ENCODE measurements at places on chromosomes 4 and X.

DNA sequence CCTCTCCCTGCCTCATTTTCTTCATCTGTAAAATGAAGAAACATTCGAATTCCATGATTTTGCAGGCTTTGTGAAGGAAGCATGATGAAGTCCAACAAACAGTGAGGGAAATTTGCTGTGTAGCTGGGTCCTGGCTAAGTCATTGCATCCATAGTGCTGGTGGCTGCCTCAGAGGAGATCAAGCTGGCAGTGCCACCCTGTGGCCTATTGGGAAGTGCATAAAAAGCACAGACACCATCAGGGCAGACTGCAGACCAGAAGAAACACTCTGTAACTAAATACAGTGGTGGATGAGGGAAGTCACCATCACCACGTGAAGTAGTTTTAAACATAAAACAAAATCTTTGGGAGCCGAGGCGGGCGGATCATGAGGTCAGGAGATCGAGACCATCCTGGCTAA lies 40.7 kb upstream of the DDX3X start:
- no peak for DNase-seq

GRCh38 chr4:138158746-138159297 lies 83.3 kb downstream of the SLC7A11 start:
- DNase-seq = no peak

DNA sequence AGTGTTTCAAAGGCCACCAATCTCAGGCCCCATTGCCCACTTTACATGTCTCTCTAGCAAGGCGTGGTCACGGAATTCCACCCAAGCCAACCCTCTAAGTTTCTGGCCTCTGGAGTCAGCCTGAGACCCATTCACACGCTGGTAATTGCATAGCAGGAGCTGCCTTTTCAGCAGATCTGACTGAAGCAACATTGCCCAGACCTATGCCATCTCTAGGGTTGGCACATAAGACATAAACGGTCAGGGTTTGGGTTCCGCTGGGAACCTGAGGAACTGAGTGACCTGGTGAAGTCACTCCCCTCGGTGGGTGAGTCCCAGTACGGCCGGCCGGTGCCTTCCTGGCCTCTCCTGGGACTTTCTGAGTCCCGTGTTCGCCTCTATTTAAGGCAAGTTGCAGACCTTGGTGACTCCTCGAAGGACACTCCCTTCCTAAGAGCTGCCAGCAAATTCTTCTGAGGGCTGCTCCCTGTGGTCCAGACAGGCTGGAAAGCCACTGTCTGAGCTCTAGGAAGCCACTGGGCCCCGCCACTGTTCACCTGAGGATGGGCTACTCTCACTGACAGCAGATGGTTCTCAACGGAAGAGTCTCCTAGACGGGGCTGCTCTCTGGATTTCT lies 15.9 kb downstream of the CTAG1A start:
- DNase-seq = no peak

DNA sequence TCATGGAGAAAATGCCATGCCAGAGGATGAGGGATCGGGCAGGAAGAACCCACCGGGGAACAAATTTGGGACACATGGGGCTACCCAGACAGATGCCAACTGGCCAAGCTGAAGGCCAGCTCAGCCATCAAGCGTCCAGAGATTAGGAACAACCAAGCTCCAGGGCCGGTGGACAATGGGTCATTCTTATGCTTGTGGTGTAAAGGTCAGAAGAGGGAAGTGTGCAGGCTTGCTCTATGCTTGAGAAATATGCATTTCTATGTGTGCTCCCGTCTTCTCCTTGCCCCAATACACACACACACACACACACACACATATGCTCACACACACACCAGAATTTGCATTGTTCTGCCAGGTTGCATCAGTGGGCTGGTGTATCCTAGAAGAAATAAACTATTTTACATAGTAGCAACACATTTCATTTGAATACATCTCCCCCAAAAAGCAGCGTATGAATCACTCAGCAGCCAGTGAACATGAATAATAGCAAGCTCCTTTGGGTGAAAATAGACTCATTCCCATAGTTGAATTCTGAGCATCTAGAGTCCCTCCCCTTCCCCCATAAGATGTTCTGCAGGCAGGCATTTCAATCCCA lies 201.9 kb upstream of the PPARGC1A start:
- no peak for DNase-seq

GRCh38 chrX:31266203-31267076 lies 194.6 kb upstream of the FTHL17 start:
- DNase-seq = no peak

GRCh38 chrX:30643313-30643821 lies 9.9 kb upstream of the GK start:
- DNase-seq = no peak

GRCh38 chr4:66681962-66682361 lies 863.3 kb downstream of the CENPC start:
- DNase-seq = no peak

DNA sequence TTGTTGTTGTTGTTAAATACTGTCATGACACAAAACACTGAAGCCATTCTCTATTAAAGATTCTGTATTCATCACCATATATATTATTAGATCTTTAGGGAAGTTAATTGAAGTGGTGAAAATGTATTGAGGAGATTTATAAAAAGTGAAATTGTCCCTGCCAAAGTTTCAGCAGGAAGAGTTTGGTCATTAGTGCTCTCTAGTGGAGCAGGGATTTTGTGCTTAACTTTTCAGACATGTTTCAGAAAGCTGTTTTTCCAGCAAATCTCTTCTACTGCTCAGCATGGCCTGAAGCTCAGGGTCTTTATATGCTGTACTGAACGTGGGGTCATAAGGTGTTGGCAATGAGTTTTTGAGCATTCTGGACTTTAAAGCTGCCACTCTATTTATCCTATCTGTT lies 36.7 kb upstream of the CXXC4 start:
- no peak for DNase-seq

GRCh38 chr4:53924333-53925049 lies 139.9 kb downstream of the CHIC2 start:
- DNase-seq = no peak

DNA sequence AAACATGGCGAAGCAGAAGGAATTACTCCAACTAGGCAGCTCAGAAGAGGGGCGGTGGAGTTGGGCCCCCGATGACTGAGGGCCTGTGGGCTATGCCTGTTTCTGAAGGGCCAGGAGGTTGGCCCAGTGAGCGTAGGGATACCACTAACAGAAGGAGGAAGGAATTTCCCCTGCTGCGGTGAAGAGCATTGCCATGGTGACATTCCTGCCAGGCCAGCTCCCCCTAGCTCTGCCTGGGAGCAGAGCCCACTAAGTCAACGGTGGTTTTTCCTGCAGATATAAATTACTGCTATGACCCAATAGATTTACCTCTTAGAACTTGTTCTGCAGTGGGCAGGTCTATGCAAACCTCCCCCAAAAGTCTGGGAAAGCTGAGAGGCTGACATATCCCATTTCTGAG lies 28.9 kb upstream of the HMX1 start:
- DNase-seq = no peak

GRCh38 chr4:121219227-121219626 lies 55.1 kb upstream of the TNIP3 start:
- DNase-seq = no peak

GRCh38 chrX:1502241-1502640 lies 34.7 kb downstream of the P2RY8 start:
- DNase-seq = no peak

DNA sequence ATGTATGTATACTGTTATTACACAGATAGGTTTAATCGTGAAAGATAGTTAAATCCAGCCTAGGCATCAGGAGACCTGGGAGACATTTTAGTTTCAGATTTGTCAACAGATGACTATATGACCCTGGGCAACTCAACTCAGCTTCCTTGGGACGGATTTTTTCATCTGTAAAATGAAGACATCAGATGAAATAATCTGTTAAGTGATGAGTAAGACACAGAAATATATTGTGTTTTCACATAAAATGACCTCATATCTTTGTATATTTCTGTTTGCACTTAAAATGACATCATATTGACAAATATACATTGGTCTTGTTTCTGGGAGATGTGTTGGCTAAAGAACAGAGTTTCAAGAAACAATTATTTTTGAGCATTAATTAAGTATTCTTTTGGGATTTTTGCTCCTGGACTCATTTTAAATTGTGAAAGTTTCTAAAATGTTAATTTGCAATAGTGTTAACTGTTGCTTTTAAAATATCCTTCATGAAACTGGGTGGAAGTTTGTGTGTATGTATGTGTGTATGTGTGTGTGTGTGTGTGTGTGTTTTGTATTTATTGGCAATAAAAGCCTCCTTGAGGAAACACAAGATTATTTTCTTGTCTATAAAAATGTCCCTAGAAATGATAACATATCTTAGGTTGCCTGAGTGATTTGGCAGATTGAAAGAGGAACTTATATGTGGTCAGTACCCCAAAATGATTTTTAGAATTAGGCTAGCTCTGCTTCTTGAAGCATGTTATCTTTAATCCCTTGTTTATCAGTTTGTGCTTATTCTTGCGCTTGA lies 29.1 kb upstream of the MMAA start:
- no peak for DNase-seq

GRCh38 chr4:71268166-71268565 lies 70.7 kb upstream of the SLC4A4 start:
- DNase-seq = no peak

- no peak for DNase-seq
Observed at GRCh38 chr4:85776579-85776978, 301.6 kb downstream of the ARHGAP24 start.

- DNase-seq = no peak
Observed at GRCh38 chr4:129364747-129365452, 268.9 kb downstream of the C4orf33 start.
